ENCODE measurements at places on chromosomes 5 and 9.

- no peak for DNase-seq
Observed at GRCh38 chr9:77024776-77025545, 5.5 kb downstream of the FOXB2 start.

- DNase-seq, result peak; percentile 77
Observed at GRCh38 chr5:147509710-147510651, at the start of gene DPYSL3. DPYSL3 (minus strand) TSS chr5:147510068; CDS start chr5:147509858, 210 bp downstream.

DNA sequence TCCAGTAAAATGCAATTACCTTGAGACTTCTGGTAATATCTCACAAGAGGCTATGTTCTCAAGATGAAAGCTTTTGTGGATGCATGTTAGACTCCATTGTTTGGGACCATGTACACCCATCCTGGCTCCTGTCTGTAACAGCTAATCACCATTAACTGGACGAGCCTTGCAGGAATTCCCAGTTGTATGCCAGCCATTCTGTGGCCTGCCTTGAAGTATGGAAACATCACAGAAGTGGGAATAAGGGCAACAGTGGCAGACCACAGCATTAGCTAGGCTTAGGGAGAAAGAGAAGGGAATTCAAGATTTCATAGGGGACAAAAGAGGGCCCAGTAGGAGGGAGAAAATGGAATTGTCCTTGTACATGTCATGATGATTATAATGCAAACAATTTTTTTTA, 79.0 kb downstream of the RORB start:
- DNase-seq, result no peak

- no peak for DNase-seq
Observed at GRCh38 chr5:39794513-39795210, 369.9 kb upstream of the DAB2 start.

GRCh38 chr5:4661836-4662235, 478.3 kb upstream of the ADAMTS16 start:
- DNase-seq, result no peak

DNA sequence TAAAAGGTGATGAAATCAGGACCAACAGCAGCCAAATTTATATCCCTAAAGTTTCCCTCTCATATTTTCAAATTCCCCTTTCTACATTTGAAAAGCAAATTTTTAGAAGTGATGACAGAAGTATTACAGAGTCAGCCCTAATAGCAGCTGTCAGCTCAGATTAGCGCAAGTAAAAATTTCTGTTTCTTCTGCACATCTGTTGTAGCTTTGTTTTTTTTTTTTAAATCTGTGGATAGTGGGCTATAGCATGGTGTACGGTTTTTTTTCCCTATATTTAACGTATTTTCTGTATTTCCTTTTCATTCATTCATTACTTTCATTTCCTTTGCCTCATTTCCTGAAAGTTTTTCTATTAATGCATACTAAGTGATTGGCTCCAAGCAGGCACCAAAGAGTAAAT, 99.1 kb downstream of the MACIR start:
- DNase-seq, result no peak

GRCh38 chr9:96559339-96559943, 60.2 kb downstream of the CDC14B start:
- DNase-seq, result no peak

DNA sequence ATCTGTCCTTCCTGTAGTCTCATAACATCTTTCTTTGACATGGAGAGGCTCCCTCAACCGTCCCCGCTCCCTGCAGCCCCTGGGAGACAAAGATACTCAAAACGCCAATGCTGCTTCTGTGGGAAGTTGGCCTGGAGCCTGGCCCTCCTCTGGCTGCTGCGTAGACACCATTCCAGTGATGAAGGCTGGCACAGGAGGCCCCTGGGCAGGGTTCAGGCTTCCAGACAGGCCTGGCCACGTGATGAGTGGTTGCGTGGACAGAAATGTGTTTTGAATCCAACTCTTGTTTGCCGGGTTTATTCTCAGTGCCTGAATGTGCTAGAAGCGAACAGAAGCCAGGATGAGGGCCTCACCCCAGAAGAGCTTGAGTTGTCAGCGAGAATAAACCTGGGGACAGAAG, 43.2 kb upstream of the NKX2-5 start:
- no peak for DNase-seq

DNA sequence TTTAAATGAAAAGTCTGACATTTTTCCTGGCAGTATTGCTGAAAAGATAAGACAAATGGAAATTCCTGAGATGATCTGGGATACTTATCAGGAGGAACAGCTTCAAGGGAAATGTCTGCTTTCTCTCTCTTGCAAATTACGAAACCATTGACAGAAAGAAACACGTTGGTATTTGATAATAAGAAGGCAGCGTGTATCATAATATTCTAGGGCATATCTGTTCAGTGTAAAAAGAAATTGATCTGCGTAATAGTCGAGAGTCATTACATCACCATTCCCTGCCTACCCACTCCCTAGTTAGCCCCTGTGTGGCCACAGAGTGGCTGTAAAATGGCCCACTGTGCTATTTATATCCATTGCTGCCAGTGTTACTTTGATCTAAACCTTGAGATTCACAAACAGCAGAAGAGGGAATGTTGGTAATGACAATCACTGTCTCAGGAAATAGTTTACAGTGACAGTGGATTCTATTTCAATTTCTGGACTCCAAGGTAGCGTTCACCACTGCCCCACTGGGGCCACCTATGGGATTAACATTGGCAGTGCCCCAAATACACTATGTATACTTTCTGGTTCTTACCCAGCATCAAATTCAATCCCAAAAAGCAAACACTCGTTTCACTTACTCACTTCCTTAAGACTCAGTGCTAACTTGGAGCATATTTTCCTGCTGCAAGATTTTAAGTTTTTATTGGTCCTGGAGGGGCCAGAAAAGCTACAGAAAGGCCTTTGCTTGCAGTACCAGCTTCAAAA, 133.4 kb upstream of the GAS1 start:
- no peak for DNase-seq

GRCh38 chr9:84504360-84504759, 163.8 kb upstream of the SLC28A3 start:
- no peak for DNase-seq

GRCh38 chr5:156913355-156913718, 49.7 kb downstream of the TIMD4 start:
- DNase-seq, result no peak

DNA sequence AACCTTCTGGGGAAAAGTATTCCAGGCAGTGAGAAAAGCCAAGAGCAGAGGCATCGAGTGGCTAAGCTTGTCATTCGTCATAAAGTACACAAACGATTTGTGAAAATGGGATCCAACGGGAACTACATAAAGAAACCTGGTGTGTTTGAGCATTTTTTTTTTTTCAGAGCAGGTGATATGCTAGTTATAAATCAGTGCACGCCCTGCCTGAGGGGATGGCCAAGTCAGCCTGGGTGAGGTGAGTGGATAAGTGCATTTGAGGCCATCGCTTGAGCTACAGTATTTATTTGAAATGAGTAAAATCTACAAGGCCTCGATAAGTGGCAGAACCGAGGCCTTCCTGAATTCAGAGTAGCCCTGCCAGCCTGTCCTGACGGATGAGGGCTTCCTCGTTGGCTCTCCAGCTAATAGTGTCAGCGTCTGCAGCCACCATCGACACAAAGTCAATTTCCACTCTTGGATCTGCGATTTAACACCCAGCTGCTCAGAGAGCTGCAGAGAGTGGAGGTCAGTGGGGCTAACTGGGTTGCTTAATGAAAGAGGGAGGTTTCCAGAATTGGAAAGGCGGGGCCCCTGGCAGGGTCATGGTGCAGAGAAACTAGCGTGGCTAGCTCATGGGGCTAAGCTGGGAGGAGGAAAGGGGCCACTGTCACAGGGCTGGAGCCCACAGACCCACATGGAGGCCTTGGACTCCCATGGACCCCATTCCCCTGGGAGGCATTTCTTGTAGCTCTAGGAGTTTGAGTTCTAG, 27.3 kb downstream of the PPARGC1B start:
- DNase-seq, result no peak

- no peak for DNase-seq
Observed at GRCh38 chr5:98200726-98201541, 572.5 kb upstream of the RGMB start.

- DNase-seq, result no peak
Observed at GRCh38 chr9:121233906-121234831, 32.5 kb upstream of the RAB14 start.

GRCh38 chr5:34005681-34006080, 2.2 kb downstream of the AMACR start:
- no peak for DNase-seq

- DNase-seq, result peak; percentile 87
Observed at GRCh38 chr9:5493679-5494511, 16.4 kb upstream of the PDCD1LG2 start.

DNA sequence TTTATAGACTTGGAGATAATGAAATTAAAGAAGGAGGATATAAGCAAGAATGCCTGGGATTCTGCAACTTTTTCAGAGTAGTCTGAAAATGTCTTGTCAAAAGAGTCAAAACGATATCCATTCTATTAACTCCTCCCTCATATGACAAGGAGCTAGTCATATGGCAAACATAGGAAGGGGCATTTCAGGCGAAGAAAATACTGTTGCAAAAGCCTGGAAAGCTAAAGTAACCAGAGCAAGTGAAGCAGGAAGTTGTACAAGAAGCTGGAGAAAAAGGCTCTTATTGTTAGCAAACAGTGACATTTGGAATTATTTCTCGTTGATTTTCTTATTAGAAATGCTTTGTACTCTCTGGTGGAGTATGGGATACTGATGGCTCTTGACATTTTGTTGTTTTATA, 94.0 kb upstream of the PTPRD start:
- no peak for DNase-seq

- no peak for DNase-seq
Observed at GRCh38 chr5:131196331-131196730, 25.6 kb downstream of the LYRM7 start.

GRCh38 chr5:60700416-60700757, 421 bp upstream of the DEPDC1B start:
- no peak for DNase-seq
